ENCODE measurements at places on chromosomes 12 and 14.

DNA sequence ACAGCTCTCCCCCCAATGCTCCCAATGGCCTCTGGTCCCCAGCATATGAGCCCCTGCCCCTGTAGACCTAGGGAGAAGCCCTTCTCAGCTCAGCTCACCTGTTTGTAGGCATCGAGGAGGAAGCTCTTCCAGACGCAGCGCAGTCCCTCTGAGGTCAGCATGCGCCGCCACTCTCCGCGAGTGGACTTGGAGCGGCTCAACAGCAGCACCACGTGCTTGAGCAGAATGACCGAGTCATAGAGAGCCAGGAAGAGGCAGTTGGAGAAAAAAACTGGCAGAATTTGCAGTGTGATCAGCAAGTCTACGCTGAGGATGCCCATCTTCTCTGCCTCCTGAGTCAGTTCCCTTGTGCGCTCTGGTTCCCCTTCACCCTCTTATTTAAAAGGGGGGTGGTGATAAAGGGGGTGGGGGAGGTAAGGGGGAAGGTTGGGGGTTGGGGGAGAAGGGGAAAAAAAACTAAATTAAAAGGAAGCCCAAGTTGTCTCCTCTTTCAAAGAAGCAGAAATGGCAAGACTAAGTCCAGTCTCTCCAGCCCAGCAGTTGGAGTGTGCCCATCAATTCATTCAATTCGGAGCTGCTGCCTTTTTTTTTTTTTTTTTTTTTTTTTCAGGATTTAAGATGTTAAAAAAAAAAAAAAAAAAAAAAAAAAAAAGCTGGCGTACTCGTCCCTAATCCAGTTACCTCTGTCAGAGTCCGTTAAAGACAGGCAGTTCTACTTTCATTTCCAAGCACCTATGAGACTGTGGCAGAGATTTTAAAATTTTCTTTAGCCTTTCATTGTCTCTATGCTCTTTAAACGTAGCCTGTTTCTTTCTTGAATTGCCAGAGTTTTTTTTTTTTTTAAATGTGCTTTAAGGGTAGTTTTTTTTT lies at the start of gene DIO2:
DIO2 (minus strand) TSS at position 352 of the 870 bp plus-strand sequence; CDS start at position 320, 32 bp downstream.
- no peak for DNase-seq

- DNase-seq = no peak
Measured at GRCh38 chr12:89706986-89707702, 1.5 kb downstream of the ATP2B1 start.

DNA sequence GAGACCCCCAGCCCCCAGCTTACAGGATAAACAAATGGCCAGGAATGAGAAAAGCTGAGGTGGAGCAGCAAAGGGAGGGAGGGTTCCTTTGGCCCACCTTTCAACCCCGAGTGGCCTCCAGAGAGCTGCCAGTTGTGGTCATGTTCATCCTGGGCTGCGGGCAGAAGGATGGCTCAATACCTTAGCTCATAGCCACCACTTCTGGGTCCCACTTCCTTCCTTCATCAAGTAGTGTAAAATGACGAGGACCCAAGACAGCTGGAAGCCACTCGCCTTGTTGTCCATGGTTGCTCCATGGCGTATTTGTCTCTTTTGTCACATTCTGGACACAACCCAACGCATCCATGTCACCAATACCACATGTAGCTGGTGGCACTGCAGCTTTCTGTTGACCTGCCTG lies 24.2 kb downstream of the CRACR2A start:
- DNase-seq = no peak

- DNase-seq = no peak
Measured at GRCh38 chr12:116604178-116604895, 45.2 kb downstream of the MAP1LC3B2 start.

GRCh38 chr14:72588521-72588920 lies 305.4 kb downstream of the DPF3 start:
- DNase-seq = no peak

All from activated T-helper 9 cell treated with anti-CD3 and anti-CD28 coated beads, Interleukin-2, amount 50 U/mL, for 16 hours (primary cell).